Left colon (tissue), 2 donors: ENCODE measurements at places on chromosomes 2 and 18. TPM values are rescaled to one million over a fixed set of nuclear protein-coding genes. Genes with fewer than 3 reads are reported as not detected.

The MSH2 gene
- total RNA-seq: 12.2 TPM

The ACVR1C gene
- 15.7 TPM for total RNA-seq

The PSMA8 gene
- not detected for total RNA-seq

The NUP35 gene
- total RNA-seq: 11.0 TPM

The POLE4 gene
- total RNA-seq: 68.3 TPM

The TUBB8B gene
- not detected for total RNA-seq

DNA sequence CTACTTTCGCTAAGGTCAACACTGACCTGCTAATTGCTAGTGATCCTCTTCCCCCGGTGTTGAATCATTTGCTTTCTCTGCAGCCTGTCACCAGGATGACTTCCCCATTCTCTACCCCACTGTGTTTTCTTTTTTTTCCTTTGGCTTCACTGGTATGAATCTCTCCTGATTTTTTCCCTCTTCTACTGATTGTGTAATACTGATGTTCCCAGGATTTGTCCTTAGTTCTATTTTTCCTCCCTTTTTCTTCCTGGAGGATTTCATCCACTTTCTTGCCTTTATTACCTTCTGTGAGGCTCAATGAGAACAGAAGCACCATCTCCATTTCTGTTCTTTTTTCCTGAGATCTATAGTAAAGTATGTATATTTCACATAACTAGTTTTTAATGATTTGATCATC is 14.1 kb upstream of the MSH2 start:
- DNase-seq: no peak

- no peak for DNase-seq
Observed at GRCh38 chr2:187748958-187749357, 194.7 kb upstream of the TFPI start.

DNA sequence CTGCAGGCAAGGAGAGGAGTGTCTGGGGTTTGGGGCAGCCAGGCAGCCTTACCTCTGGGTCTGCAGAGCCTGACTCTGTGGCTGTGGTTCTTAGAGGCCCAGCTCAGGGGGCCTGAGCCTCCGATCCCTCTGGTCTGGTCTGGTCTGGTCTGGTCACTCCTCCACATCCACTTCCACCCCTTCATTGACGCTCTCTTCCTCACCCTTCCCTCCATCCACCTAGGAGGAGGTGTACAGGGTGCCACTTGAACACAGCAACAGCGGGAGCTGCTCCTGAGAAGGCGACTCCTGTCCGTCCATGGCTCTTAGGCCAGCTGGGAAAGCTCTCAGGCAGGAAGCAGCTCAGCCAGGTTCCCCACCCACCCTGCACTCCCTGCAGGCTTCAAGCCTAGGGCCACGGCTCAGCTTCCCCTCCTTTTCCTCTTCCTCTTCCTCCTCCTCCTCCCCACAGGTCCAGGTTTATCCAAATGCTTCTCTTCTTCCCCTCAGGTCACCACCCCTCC is 16.9 kb downstream of the GPR55 start:
- peak; percentile 23 for DNase-seq

GRCh38 chr2:66101206-66101605 is 333.7 kb upstream of the MEIS1 start:
- no peak for DNase-seq

GRCh38 chr2:173547499-173547898 is 192.8 kb downstream of the CDCA7 start:
- DNase-seq: no peak

DNA sequence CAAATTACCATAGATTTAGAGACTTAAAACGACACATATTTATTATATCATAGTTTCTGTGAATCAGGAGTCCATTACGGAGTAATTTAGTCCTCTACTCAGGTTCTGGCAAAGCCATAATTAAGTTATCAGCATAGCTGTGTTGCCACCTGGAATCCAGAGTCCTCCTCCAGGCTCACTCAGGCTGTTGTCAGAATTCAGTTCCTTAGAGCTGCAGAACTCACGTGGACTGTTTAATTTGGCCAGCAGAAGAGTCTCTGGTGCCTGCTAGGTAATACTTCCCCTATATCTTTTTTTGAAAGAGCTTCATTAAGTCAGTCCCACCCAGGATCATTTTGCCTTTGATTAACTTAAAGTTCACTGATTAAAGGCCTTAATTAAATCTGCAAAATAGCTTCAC is 891.5 kb downstream of the SUCLG1 start:
- no peak for DNase-seq

DNA sequence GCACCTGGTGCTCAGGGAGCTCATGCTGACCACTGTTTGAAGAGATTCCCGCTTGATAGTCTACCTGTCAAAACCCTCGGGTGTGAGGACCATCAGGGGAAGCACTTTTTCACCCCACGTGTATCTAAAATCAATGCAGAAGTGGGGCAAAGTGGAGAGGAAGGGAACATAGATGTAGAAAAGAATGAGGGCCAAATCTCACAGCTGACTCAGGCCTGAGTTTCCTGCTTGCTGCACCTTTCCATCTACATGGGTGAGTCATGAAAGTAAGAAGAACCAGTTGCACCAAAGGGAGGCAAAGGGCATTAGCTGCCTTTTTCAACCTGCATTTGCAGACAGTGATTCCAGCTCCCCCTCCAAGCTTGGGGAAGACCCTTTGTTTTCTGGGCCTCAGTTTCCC is 100.2 kb upstream of the MYCN start:
- no peak for DNase-seq

DNA sequence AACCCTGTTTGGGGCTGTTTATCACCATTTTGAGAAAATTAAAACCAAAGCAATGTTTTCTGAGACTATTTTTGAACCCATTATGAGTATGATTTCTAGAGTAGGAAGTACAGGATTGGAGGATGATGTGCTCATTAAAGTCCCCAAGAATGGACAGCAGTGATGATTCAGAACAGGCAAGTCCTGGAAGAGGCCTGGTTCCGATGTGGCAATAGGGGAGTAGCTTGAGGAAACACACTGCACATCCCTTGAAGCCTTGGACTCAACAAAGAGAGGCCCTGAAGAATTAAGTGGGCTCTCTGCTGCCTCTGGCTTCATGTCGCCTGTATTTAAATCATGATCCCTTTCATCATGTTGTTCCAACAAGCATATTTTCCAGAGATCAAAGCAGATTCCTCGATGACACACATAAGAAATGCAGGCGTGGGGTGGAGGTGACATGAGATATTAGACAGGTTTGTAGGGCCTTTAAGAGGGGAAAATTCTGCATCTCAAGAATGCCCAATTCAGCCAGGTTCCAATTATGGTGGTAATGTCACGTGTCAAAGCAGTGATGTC is 242.2 kb downstream of the FHOD3 start:
- no peak for DNase-seq

DNA sequence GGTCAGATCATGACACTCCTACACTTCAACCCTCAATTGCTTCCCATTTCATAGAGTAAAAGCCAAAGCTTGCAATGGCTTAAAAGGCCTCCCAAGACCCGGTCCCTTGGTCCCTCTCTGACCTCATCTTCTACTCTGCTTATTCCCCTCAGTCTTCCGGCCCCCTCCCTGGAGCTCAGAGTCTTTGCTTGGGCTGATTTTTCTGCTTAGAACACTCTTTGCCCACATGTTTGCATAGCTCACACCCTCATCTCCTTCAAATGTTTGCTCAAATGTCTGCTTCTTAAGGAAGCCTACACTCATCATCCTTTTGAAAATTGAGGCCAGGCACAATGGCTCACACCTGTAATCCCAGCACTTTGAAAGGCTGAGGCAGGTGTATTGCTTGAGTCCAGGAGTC is 65.6 kb upstream of the CAPN13 start:
- DNase-seq: no peak

GRCh38 chr18:3836483-3837335 is 386.7 kb downstream of the TGIF1 start:
- no peak for DNase-seq
